GM23248 (cell line): ENCODE measurements at places on chromosomes 12 and 14. TPM values are rescaled to one million over a fixed set of nuclear protein-coding genes. Genes with fewer than 3 reads are reported as not detected.

- H3K4me3 ChIP-seq: no peak overlapping the region
- H3K36me3 ChIP-seq: no peaks in the 10 kb centered on the region
- DNase-seq: no peak
- H3K4me1 ChIP-seq: no peaks in the 10 kb centered on the region
- H3K27me3 ChIP-seq: no peaks in the 10 kb centered on the region
Measured at GRCh38 chr12:23335593-23335992, 613.9 kb downstream of the SOX5 start.

GRCh38 chr12:77531912-77532311, 298.8 kb upstream of the NAV3 start:
- no peaks in the 10 kb centered on the region for H3K36me3 ChIP-seq
- no peak overlapping the region for H3K4me3 ChIP-seq
- H3K27me3 ChIP-seq: no peaks in the 10 kb centered on the region
- H3K27ac ChIP-seq: no peak overlapping the region
- no peaks in the 10 kb centered on the region for H3K4me1 ChIP-seq

GRCh38 chr14:35689000-35689460, 120.1 kb downstream of the RALGAPA1 start:
- no peaks in the 10 kb centered on the region for H3K36me3 ChIP-seq
- no peaks in the 10 kb centered on the region for H3K27me3 ChIP-seq
- DNase-seq: no peak

DNA sequence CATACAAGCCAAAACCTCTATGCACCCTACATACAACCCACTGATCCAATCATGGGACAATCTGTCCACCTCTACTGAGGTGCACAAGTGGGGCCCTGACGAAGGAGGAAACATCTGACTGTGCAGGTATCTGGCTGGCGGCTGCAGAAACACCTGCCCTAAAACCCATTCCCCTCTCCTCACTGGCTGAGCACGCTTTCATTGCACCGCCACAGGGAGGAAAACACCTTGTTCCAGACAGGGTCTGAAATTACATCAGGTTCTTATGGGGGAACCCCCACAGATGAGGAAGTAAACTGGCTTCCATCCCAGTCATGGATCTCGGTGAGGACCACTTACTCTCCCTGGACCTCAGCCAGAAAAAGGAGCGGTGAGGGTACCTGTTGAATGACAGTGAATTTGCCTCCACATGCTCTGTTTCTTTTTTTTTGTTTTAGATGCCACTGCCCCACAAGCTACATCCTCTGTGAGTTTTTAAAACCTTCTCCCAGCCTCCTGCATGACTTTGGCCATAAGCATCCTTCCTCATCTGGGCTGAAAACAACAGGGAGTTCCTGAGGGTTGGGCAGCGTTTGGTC, 23.8 kb upstream of the DGLUCY start:
- no peak for DNase-seq
- H3K4me3 ChIP-seq: no peak overlapping the region
- H3K27me3 ChIP-seq: no peaks in the 10 kb centered on the region
- no peaks in the 10 kb centered on the region for H3K36me3 ChIP-seq
- no peak overlapping the region for H3K27ac ChIP-seq

DBX2 gene
- not detected in 2 replicates for total RNA-seq
